ENCODE measurements at places on chromosomes 6 and 20.

- DNase-seq = no peak
Measured at GRCh38 chr6:157151029-157151428, 172.3 kb downstream of the TMEM242 start.

DNA sequence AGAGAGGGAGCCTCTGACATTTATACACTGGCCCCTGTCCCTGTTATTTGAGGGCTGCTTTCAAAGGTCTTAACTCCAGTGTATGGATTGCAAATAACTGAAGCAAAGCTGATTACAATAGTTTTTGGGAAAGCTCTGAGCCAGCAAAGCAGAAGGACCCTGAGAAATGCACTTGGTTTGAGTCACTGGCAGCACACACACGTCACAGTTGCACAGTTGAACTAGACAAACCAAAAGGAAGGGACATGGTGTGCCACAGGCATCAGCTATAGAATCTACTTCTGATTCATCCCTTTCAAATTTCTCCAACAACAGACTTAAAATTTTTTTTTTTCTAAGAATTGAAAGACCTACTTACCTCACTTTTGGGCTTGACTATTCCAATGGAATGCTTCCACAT, 56.4 kb downstream of the SNRNP48 start:
- no peak for DNase-seq

DNA sequence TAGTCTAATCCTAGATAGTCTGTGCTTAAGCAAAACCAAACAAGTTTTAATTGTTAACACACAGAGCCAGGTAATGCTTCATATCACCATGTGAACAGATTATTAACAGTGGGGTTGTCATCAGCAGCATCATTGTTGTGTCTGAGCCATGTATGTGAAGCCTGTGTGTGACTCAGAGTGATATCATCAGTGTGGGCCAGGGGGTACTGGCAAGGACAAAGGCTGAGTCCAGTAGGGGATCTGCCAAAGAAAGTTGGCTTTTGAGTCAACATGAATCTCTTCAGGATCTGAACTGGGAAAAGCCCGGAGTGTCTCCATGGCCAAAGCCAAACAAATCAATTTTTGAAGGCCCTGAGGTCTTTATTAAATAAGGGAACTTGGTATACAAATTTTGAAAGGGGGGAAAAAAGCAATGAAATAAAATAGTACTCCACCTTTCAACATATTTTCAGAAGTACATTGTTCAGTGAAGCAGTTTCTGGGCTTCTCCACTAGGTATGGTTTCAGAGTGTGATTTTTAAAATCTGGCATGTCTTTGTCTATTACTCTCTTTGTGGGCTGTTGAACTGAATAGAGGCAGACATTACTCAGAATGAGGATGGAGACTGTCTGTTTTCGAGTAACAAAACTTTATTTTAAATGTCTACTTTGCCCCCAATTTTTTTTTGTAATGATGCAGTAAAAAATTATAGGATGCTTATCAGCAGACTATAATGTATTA, 444.2 kb upstream of the JAG1 start:
- DNase-seq = no peak

- no peak for DNase-seq
Measured at GRCh38 chr20:47008842-47009518, 114.3 kb downstream of the EYA2 start.

Measured in brain pericyte (primary cell).